ENCODE measurements at places on chromosomes 13 and 19.

DNA sequence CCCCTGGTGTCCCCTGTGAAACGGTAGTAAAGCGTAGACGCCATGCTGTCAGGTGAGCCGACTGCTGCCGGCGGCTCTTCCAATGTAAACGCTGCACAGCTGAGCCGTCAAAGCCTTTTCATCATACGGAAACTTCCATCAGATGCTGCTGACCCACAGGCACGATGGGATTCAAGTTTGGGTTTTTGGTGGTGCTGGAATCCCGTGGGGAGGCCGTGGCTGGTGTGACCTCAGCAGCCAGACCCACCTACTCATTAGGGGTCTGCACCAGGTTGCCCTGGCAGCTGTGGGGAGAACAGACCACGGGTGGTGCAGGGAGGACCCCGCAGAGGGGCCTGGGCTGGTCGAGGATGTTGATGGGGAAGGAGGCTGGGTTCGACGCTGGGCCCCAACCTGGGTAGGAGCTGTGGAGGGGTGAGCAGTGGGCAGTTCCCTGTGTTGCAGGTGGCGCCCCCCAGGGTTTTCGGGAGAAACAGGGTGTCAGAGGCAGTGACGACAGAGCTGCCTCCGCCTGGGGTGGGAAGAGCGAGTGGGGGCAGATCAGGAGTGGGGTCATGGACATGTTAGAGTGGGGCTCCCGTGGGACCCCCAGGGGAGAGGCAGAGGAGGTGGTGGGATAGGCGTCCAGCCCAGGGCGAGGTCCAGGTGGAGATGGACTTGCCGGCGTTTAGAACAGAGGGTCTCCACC lies 6.6 kb downstream of the GRIN3B start:
- DNase-seq, result no peak

DNA sequence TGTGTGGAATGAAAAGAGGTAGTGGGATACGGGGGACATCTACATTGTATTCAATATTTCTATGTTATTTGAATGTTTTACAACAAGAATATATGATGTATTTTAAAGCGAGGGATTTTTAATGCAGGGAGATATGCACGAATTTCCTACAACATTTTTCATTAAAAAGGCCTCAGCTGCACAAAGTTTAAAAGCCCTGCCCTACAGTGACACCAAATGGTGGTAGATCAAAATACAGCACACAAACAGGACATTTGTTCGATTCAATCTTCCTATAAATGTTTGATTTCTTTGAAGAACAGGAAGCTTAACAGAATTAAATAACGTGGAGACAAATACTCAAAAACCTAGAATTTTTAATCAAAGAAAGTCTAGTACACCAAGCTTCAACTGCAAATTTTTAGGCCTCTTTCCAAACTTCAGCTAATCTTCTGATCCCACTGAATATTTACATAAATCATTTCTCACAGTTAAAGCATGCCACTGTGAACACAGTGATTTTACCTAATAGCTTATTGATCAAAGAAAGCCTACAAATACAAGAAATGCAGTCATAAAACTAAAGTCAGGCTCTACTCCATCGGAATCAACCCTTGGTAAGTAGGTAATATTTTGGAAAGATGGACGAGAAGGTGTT lies 257.2 kb downstream of the DIAPH3 start:
- peak; percentile 3 for DNase-seq

- no peak for DNase-seq
Observed at GRCh38 chr13:47621931-47622330, 379.1 kb downstream of the SUCLA2 start.

- DNase-seq, result no peak
Observed at GRCh38 chr13:35388441-35389355, 87.8 kb downstream of the MAB21L1 start.

DNA sequence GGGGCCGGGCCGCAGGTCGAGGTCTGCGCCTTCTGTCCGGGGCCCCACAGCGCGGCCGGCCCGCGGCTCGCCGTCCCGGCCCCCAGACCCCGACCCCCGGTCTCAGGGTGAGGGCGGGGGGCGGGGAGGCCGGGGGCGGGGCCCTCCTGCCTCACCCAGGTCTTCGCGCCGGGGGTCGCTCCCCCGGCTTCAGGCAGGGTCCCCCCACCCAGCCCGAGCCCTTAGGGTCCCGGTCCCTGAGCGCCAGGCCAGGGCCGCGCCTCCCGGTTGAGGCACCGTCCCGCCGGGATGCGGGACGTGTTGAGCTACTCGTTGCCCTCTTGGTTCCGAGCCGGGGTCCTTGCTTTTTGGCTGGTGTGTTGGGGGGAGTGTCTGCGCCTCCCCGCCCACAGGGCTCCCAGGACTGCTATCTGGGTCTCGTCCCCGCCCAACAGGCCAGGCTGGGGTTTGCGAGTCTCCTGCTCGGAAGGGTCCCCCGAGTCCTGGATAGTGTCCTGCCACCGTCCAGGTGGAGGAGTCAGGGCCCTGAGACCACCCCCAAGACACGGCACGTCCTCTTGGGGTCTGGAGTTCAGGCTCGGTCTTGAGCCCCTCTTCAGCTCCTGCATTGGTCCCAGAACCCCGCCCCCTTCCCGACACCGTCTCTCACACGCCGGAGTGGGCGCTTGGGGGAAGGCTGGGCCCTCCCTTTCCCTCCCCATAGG lies 452 bp downstream of the PIAS4 start:
- DNase-seq, result no peak

DNA sequence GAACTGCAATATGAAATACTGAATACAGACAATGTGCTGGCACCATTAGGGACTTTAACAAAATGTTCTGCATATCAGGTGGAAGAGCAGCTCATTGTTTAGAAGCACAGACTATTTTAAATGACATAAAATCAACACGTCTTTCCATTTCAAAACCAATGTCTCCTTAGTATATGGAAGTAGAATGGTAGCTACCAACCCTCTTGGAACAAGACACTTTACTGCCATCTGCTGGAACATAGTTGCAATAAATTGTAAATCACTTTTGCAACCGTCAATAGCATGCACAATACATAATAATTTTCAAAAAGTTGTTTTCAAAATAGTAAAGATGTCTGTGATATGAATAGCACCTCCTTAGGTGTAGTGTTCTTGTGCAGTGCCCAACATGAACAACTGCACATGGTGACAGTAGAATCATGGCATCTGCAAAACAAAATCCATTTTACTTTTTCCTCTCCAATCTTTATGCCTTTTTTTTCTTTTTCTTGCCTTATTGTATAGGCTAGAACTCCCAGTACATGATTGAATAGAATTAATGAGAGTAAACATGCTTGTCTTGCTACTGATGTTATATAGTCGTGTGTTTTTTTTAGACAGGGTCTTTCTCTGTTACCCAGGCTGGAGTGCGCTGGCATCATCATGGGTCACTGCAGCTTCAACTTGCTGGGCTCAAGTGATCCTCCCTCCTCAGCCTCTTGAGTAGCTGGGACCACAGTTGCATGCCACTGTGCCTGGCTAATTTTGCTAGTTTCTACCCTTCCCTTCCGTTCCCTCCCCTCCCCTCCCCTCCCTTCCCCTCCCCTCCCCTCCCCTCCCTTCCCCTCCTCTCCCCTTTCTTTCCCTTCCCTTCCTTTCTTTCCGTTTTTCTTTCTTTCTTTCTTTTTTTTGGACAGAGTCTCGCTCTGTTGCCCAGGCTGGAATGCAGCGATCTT lies 7.8 kb upstream of the LYPD5 start:
- DNase-seq, result no peak

- DNase-seq, result no peak
Observed at GRCh38 chr13:39692660-39693438, 37.4 kb downstream of the COG6 start.

DNA sequence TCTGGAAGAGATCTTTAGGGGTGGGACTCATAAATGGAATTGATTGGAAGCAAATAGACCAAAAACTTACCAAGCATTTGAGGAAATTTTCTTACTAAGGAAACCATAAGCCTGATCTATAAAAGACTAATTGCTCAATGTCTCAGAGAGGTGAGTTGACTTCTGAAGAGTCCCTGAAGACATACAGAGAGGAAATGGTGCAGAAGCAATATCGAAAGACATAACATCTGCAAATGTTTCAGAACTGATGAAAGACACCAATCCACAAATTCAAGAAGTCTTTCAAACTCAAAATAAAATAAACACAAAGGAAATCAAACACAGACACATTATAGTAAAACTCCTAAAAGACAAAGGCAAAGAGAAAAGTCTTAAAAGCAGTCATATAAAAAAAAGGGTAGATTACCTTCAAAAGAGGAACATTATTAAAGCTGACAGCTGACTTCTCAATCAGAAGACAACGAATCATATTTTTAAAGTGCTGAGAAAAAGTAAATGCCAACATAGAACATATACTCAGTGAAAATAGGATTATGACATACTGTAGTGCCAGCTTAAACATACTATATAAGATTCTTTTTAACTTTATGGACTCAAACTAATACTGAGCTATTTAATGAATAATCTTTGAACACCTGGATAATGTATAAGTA lies 45.4 kb upstream of the CALM3 start:
- DNase-seq, result no peak

GRCh38 chr13:102561933-102562332 lies 34.9 kb upstream of the TPP2 start:
- no peak for DNase-seq

GRCh38 chr13:52109116-52109670 lies 19.7 kb downstream of the NEK5 start:
- no peak for DNase-seq

DNA sequence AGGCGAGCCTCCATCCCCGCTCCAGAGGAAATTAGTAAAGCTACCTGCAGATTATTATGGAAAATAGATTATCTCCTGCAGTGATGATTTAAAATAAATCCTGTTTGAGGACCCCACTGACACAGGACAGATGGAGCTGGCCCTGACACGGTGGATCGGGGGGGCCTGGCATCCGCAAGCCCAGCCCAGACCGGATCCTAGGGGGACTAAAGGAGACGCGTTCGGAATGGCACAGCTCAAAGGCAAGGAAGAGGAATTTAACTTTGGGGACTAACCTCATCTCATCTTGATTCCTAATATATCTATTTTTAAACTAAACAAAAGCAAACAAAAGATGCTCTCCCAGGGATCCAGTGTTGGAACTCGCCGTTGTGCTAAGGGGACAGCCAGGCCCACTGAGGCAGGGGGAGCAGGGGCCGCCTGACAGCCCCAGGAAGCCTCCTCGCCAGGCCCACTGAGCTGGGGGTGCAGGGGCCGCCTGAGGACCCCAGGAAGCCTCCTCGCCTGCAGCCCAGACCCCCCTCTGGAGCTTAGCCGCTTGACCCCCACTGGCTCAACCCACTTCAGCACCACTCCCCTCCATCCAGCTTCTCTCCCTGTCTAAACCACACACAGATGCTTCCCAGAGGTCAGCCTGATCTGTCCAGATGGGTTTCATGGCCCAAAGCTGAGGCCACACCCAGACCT lies 78.6 kb downstream of the SPACA7 start:
- no peak for DNase-seq

DNA sequence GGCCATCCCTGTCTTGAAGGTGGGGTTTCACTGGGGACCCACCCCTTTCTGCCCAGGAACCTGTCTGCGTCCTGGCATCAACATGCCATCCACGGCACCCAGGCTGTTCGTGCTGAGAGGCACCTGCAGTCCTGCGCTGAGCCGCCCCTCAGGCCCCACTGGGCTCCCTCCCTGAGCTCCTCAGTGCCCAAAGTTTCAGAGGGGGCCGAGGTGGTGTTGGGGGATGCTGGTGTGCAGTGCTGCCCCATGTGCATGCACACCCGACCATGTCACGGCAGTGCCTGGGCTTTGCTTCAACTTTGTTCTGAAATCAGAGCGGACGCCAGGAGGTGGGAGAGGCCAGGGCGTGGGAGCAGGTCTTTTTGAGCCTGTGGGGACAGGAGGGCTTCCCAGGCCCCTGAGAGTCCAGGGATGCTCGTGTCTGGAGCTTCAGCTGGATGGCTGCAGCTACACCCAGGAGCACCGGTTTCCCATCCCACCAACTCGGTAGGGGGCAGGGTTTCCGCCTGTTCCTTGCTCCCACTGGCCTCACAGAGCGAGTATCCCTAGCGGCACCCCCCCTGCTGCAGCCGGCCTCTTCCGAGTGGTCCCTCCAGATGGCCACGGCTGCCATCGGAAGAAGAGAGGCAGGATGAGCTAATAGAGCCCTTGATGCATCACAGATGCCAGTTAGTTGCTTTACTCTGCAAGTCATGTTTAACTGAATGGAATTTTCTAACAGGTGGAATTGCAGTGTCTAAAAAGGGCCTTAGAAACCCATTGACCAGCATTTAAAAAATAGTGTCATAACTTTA lies 44.0 kb downstream of the WDFY2 start:
- no peak for DNase-seq

DNA sequence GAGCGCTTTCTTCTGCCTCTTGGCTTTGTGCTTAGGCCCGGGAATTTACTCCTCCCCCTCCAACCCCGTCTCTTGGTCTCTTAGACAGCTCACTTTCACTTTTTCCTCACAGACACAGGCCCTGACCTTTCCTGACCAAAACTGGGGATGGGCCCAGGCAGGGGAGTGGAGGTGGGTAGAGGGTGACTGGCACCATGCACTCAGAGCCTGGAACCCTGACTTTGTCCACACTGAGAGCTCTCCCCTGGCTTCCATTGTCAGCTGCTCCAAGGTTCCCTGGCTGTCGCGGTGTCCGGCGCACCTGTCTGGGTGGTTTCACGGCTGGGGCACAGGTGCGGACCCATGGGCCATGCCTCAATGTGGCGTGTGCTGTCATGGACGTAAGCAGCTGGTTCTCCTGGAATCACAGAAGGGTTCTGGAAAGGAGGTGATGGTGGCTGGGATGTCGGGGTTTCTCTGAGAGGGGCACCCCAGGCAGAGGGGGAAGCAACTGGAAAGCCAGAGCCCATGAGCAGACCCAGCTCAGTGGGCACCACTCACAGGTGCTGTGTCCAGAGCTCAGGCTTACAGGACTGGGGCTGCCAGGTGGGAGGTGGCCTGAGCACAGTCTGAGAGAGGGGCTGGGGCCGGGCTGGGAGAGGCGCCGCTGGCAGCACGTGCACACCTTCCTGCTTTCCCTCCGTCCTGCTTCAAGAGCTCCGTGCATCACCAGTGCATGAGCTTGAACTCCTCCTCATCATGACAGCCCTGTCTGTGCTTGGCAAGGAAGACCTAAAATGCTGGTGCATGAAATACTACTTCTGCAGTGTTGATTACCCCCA lies 28.0 kb upstream of the C1QTNF9 start:
- DNase-seq, result no peak

GRCh38 chr19:47049307-47049700 lies 880 bp upstream of the TMEM160 start:
- DNase-seq, result no peak

GRCh38 chr13:37375071-37375470 lies 223.5 kb downstream of the POSTN start:
- no peak for DNase-seq

GRCh38 chr19:57047743-57048142 lies 72.0 kb upstream of the USP29 start:
- no peak for DNase-seq

- no peak for DNase-seq
Observed at GRCh38 chr19:2457394-2458037, 757 bp upstream of the LMNB2 start.

GRCh38 chr13:43347877-43348276 lies 324.5 kb downstream of the DNAJC15 start:
- DNase-seq, result no peak
